ENCODE measurements at places on chromosomes 4 and X.
A peak's percentile ranks its signal among the peaks of the same experiment; 100 is the strongest.

DNA sequence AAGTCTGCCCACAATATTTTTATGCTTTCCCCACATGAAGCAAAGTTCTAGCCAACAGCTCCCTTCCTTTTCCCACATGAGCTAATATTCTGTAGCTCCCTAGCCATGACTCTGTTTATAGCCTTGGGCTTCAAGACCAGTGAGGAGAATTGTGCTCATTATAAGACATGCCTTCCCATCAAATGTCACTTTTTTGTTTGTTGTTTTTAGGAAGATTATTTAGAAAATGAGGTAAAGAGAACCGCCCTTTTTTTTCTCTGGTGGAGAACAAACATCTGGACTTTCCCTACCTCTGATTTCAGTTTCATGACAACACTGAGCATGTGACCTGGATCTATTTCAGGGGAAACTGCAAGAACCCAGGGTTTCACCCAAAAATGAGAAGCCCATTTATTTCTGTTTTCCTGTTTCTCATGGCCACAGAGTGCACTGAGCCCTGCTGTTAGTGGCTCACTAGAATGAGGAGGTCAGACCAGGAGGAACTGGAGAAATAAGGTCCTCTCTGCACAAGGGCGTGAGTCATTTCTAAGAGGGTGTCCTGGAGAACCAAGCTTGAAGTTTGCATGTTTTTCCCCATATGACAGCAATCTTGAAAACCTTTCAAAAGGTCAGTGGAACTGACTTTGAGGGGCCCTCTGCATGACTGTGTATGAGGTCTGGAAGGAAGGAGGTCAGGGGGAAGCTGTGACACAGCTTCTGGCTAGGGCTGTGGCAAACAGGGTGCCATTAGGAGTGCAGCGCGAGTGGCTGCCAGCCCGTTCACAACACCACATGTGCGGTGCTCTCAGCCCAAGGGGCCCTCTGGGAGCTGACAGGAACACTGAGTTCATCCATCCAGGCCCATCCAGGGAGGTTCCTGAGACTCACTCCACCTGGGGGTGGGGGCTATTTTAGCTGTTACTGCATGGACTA is 55.2 kb downstream of the CHST7 start:
- peak; percentile 29 for DNase-seq

DNA sequence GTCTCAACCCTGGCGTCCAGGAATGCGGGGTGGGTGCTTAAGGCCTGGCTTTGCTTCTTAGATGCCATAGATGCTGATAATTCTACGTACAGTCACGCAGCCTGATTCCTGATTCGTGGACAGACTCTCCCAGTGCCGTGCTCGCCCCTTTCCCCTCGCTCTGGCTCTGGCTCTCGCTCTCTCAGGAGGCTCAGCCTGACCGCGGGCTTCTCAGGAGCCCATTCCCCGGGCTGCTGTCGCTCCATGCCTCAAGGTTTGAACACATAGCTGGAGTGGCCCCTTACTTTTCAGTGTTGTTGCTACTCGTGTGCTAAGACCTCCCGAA is 59.2 kb upstream of the ZC4H2 start:
- DNase-seq, result peak; percentile 32

DNA sequence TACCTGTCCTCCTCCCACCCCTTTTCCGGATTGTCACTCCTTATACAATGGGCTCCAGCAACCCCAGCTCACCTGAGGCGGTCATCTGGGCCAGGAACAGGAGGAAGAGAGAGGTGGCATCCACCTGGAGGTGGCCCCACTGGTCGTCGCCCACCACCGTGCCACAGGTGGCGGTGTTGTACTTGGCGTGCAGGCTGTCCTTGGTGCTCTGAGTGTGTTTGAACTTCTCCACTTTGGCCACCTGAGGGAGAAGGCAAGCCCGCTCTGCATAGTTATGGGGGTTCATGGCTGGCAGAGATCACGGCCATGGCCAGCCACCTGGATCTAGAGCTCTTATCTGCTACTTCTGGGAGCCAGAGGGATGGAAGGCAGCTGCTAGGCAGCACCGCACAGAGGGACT is 32.9 kb downstream of the PHKA2 start:
- no peak for DNase-seq

- DNase-seq, result no peak
These were observed 82.5 kb downstream of the LCORL start for GRCh38 chr4:17939054-17939453.

DNA sequence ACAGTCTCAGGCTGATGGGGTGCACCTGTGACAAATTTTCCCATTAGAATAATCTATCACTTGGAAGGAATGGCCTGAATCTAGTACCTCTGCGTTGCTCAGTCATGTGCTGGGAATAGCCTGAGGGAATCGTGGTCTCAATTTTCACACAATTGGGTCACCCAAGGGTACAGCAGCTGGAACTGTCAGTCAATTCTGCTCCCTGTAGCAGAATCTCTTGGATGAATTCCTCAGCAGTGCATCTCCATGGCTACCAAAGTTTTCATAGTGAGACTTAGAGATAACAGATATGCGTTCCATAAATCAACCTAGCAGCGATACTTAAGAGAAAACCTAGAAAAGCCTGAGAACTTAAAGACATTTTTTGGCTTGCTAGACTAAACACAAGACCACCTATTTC is 288.7 kb upstream of the CTSO start:
- no peak for DNase-seq

GRCh38 chr4:44806071-44806470 is 79.7 kb upstream of the GNPDA2 start:
- no peak for DNase-seq

GRCh38 chr4:22607382-22607781 is 85.4 kb upstream of the GBA3 start:
- DNase-seq, result peak; percentile 5

GRCh38 chr4:74499986-74500781 is 55.2 kb downstream of the AREG start:
- DNase-seq, result no peak

- DNase-seq, result peak; percentile 12
These were observed 5.6 kb downstream of the PCDH10 start for GRCh38 chr4:133154725-133155124.

- DNase-seq, result no peak
These were observed 52.6 kb upstream of the PPARGC1A start for GRCh38 chr4:23942471-23942870.

DNA sequence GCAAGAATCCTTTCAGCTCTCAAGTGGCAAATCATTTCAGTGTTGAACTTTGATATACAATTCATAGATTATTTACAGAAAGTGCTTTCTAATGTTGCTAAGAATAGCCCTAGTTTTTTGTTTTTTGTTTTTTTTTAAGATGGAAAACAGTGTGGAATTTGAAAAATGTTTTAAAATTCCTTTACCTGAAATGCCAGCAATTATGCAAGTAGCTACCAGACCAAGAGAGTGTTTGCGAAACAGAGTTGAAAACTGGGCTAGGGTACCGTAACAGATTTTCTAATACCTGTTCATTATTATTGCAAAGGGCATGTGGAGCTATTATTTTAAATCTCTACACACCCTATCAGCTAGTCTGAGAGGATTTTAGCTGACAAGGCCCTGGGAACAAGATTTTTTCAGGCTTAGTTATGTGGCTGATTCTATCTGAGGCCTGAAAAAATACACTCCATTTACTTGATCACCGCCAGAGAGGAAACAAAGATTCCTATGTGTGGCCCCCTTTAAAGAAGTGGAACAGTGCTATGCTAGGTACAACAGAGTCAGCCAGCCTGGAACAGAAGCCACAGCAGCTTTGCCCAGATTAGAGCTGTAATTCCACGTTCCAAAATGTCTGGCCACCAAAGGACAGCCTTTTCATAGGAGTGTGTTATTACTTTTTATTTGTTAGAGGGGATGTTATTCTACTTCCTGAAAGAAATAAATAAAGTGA is 46.9 kb upstream of the SLC39A8 start:
- DNase-seq, result no peak

GRCh38 chr4:3335385-3335784 is 42.6 kb downstream of the RGS12 start:
- no peak for DNase-seq

GRCh38 chrX:38999099-38999498 is 197.8 kb downstream of the MID1IP1 start:
- DNase-seq, result no peak

- no peak for DNase-seq
These were observed 31.6 kb upstream of the SOD3 start for GRCh38 chr4:24763631-24764297.

DNA sequence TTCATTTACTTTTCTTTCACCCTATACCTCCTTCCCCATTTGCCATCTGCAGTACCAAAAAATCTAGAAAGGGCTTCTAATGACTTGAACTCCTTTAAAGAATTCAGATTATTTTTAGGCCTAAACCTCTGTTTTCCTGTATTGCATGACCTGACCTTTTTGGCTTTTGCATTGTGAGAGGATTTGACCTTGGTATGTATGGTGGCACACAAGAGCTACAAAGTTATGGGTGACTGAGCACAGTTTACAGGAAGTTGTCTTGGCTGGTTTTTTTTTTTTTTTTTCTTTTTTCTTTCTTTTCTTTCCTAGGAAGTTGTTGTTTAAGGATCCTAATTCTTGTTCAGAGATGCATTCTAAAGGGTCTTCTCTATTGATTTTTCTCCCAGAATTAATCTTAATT is 32.0 kb upstream of the MTMR8 start:
- DNase-seq, result no peak

- no peak for DNase-seq
These were observed 421 bp upstream of the PLAC1 start for GRCh38 chrX:134658760-134659023.

Data from hindlimb muscle (tissue), 1 donor.